Adrenal gland (tissue), 19 donors: ENCODE measurements at places on chromosomes 7 and 10. TPM values are rescaled to one million over a fixed set of nuclear protein-coding genes. Genes with fewer than 3 reads are reported as not detected.

The CLDN4 gene
- 0.78 TPM for total RNA-seq

DNA sequence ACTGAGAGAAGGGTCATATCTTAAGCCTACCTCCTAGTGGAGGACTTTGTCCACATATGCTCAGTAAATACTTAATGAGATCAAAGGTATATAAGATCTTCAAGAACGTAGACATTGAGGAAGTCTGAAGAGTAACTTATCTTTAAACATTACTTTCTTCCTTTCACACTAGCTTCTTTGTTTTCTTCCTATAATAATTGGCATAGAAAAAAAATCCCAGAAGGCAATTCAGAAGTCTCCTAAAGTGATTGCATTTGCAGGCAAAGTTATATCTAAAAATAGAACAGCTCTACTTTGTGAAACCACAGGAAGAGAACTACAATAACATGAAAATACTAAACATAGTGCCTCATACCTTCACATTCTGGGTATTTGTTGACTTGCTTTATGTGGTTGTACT lies 150.4 kb downstream of the PPP1R3A start:
- no peak overlapping the region for H3K27ac ChIP-seq
- no peaks in the 10 kb centered on the region for H3K36me3 ChIP-seq
- DNase-seq: no peak
- no peak overlapping the region for H3K4me3 ChIP-seq

GRCh38 chr7:44117801-44118429 lies 5.4 kb downstream of the POLD2 start:
- H3K36me3 ChIP-seq: no peaks in the 10 kb centered on the region
- H3K4me1 ChIP-seq: peaks cover 7% of the 10 kb centered on the region
- H3K27ac ChIP-seq: no peak overlapping the region
- H3K27me3 ChIP-seq: no peaks in the 10 kb centered on the region
- no peak for DNase-seq
- no peak overlapping the region for H3K4me3 ChIP-seq

DNA sequence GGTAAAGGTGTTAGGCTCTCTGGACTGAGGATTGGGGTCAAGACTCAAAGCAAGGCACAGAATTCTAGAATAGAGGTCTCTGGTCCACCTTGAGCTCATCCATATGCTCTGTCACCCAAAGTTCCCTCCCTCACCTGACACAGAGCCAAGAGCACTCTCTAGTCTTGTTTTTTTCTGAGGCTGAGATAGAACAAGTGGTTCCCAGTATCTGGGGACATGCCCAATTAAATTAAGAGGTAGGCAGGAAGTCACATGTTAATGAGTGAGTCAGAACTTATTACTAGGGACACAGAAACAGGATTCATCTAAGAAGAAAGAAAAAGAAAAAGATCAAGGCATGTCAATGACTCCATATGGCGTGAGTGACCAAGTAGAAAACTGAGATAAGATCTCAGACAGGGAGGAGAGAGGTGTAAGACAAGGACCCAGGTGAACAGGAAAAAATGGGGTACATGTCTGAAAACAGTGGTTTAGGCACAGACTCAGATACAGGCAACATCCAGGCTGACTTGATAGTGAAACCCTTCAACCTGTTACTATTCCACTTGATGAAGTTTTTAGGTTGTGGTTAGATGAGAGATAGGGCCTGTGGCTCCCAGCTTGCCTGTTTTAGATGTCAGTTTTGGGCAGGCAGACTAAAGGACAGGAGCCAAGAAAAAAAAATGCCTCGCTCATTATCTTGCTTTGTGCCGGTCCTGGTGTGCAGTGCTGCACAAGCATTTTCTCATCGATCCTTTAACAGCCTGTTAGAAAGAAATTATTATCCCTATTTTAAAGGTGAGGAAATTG lies 609.9 kb downstream of the CCSER2 start:
- no peaks in the 10 kb centered on the region for H3K27me3 ChIP-seq
- H3K27ac ChIP-seq: no peak overlapping the region
- no peak overlapping the region for H3K4me3 ChIP-seq
- DNase-seq: no peak
- H3K36me3 ChIP-seq: no peaks in the 10 kb centered on the region

- no peak for DNase-seq
- no peaks in the 10 kb centered on the region for H3K27me3 ChIP-seq
- no peak overlapping the region for H3K4me3 ChIP-seq
- H3K27ac ChIP-seq: no peak overlapping the region
- peaks cover 21% of the 10 kb centered on the region for H3K4me1 ChIP-seq
Measured at GRCh38 chr10:132560241-132560731, 22.7 kb downstream of the INPP5A start.
